OCI-M1 (cell line): ENCODE measurements at places on chromosomes 6 and 20.

- DNase-seq = no peak
Measured at GRCh38 chr20:6768228-6769140, 998 bp downstream of the BMP2 start.

DNA sequence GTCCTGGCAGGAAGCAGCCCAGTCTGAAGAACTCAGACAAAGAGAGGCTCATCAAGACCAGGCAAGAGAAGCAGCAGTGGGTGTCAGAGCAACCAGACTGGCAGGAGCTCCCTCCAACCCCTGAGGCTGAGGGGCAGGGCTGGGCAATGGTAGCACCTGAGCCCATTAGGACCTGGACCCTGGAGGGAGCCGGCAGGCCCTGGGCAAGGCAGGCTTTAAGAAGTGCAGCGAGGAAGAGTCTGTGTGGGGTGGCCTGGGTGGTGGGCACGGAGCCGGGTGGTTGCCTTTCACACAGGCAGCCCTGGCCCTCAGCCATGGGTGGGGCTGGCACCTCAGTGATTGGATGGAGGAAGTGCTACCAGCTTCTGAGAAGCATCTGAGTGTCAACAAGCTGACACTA lies 33.1 kb upstream of the IRF4 start:
- no peak for DNase-seq

- no peak for DNase-seq
Measured at GRCh38 chr20:23459461-23460150, 6.9 kb upstream of the CST11 start.

DNA sequence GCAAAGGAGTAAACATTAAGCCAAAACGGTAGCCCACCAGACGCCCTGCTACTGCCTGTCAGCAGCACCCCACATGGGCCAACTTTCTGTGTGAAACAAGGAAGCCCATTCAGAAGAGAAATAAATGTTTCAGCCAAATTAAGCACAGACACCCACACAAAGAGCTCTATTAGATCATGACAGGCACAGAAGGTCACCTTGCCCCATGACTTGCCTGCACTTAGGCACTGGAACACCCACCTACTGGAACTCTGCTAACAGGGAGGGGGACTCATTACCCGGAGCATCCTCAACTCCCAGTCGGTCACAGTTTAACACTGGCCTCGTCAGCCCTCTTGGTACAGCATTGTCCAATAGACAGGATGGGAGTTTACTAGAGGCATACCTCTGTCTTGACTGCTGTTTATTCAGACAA lies 31.8 kb downstream of the GFOD1 start:
- DNase-seq = no peak

GRCh38 chr6:135673501-135674309 lies 176.2 kb upstream of the AHI1 start:
- DNase-seq = no peak

GRCh38 chr6:152368751-152369624 lies 268.2 kb downstream of the SYNE1 start:
- DNase-seq = no peak

- peak; percentile 80 for DNase-seq
Measured at GRCh38 chr6:111805511-111806164, 67.6 kb downstream of the FYN start.

GRCh38 chr20:57869951-57870315 lies 160.1 kb upstream of the PMEPA1 start:
- no peak for DNase-seq

GRCh38 chr6:30913721-30914075 lies 340 bp upstream of the VARS2 start:
- DNase-seq = no peak

GRCh38 chr20:13295637-13296036 lies 74.6 kb downstream of the ISM1 start:
- DNase-seq = no peak

GRCh38 chr6:107709341-107709740 lies 114.8 kb downstream of the SCML4 start:
- no peak for DNase-seq

DNA sequence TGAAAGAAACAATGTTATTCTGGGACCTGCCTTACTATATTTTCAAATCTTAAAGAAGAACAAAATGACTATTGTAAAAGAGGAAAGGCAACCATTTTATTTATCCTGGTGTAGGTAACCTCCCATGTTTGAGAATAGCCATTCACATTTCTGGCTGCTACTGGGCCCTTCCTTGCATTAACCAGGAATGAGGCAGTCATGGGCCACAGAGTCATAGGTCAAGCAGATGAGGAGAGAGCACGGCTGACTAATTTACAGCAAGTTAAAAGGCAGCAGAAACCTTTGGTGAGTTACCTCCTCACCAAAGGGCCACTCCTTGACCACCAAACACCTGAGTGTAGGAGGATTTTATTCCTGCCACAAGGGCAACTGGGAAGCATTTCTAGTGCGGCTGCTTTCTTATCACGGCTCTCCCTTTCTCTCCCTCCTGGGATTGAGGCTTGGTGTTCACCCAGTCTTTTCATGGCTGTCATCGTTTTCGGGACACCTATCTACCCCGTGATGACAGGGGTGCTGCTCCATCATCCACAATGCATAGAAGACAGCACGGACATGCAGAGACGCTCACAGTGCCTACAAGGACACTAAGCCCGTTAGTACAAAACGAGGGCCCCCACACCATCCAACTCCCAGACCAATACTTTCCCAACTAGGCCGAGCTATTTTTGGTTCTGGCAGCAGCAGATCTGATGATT lies 4.4 kb upstream of the LAMA4 start:
- no peak for DNase-seq
